NCI-H510A (cell line): ENCODE measurements at places on chromosomes 11 and 22.

DNA sequence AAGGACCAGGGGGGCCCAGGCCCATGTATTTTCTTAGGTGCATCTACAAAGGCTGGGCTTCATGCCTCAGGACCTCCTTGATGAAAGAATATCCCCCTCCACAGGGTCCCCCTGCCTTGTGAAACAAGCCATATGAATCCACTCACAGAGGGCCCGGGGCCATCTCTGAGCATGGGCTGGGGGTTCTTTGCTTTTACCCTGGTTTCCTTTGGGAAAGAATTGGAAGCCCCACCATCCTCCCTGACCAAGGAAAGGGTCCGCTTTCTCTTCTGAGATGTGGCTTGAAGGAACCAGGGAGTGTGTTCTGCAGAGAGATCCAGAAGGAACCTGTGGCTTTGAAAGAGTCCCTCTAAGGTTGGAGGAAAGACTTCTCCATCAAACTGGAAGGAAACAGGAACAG is 9.2 kb upstream of the ANO1 start:
- DNase-seq: no peak

DNA sequence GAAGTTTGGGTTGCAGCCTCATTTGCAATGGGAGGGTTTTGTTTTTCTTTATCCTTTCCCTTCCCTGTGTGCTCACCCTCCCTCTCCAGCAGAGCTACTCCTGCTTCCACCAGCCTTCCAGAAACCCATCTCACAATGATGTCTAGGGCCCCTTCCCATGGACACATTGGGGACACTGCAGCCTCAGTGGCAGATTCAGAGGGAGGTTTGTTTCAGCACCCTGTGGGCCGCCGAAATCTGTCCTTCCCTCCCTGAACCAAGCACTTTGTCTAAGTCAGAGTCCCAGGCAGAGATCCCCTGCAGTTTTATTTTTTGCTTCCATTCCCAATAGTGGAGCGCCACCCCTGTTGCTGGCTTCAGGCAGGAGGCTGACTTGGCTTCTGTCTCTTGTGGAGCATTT is 8.6 kb upstream of the SYNGR1 start:
- no peak for DNase-seq

DNA sequence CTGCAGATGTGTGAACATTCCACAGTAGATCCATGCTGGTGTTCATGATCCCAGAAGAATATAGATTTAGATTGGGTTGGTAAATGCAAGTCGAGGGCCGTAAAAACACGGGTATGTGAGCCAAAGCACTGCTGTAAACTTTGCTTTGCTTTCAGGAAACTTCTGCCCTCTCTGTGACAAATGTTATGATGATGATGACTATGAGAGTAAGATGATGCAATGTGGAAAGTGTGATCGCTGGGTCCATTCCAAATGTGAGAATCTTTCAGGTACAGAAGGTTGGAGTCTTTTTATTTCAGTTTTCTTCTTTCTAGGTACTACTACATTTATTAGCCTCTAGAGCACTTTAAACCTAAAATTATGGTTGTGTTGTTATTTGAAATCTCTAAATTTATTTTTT is 36.2 kb upstream of the TTC36 start:
- DNase-seq: no peak

DNA sequence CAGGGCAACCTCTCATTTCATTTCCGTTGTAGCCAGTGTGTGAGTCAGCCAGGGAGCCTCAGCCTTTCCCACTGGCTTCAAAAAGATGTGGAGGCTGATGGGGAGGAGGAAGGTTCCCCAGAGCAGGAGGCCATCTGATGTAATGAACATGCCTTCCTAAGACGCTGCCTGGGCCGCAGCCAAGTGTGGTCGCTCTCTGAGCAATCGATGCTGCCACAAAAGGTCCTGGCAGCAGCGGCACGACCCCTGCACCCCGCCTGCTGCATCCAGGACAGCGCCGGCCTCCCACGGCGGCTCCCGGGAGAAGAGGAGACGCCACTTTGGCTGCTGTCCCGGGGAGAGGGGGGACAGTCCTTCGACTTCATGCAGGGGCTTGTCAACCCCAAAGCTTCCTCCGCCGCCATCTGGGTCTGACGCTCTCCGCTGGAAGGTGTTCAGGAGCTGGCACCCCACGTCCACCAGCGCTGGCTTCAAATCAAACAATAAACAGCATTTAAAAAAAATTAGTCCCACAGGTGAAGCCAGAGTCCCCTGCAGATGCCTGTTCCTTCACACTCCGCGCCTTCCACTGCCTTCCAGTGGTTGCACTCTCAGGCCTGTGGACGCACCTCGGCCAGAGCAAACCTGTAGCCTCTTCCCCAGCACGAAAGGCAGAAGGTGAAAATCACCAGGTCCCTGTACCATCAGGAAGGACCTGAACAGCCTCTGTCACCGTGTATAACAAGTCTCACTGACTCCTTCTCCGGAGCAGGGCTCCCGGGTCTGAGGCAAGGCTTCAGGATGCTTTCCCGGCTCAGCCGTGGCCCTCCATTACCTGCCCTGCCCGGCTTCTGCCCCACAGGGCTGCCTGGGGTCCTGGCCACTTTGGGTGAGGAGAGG is 930.7 kb downstream of the BRD1 start:
- no peak for DNase-seq

DNA sequence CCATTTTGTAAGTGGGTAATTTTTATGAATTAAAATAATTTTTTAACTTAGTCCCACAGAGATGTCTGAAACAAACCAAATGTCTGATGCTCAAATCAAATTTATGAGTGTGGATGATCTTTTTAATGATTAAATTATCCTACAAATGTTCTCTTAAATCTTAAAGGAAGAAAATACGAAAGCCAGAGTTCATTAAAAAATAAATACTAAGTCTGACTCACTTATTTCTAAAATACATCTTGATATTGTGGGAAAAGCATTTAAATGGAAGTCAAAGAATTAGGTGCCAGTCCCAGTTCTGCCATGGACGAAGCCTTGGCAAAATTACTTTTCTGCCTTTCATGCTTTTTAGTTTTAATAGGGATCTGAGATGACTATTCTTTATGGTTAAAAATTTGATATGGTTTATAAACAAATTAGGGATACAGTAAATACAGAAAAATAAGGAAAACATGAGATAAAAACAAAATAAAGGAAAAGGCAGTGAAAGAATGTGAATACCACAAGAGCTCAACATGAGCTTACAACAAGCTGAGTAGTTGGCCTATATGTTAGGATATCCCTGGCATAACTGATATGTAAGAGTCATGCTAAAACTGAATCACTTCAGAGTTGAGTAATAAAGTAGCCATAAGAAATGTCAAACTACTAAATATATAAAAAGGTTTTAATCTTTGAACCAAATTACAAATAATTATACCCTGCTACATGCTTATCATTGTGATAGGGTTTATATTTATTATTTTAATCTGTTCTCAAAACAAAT is 9.2 kb downstream of the CCDC34 start:
- DNase-seq: no peak

DNA sequence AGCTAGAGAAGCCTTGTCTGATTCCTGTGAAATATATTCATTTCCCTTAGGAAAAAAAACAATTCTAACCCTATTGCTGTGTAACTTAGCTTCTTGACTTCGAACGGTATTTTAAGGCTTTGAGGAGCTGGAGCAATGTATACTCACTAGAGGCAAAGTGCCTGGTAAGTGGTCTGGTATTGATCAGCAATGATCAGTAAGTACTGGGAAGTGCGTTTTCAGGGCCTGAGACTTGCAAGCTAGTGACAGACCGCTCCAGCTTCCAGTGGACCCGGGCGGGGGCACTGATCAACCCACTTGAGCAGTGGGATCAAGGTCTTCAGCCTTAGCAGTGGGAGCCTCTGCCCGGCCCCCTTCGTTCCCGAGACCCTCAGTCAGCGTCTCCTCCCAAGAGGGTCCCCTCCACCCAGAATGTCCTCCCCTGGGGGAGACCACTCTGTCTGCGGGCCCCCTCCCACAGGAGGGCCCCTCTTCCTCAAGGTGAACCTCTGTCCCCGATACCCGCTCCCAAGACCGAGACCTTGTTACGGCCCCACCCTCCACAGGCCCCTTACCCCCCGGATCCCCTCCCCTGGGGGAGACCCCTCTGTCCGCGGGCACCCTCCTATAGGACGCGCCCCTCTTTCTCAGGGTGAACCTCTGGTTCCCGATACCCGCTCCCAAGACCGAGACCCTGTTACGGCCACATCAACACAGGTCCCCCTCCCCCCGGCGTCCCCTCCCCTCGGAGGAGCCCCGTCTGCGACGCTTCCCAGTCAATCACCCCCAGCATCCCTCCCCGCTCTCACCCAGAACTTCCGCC is 452 bp upstream of the ATXN10 start:
- DNase-seq: no peak

- no peak for DNase-seq
Observed at GRCh38 chr11:96622026-96622634, 232.3 kb downstream of the JRKL start.

DNA sequence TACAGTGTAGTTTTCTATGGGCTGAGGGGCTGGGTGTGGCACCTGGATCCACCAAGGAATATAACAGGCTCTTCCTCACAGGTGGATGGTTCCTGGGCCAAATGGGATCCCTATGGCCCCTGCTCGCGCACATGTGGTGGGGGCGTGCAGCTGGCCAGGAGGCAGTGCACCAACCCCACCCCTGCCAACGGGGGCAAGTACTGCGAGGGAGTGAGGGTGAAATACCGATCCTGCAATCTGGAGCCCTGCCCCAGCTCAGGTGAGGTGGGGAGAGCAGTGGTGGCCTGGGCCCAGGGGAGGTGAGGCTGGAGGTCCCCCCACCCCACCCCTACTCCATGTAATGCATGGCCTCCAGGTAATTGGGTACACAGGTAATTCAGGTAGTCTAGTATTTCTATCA is 20.7 kb downstream of the ADAMTS15 start:
- no peak for DNase-seq

GRCh38 chr11:74535371-74536160 is 42.0 kb upstream of the LIPT2 start:
- DNase-seq: no peak

GRCh38 chr11:70506658-70506970 is 108.3 kb downstream of the CTTN start:
- no peak for DNase-seq

DNA sequence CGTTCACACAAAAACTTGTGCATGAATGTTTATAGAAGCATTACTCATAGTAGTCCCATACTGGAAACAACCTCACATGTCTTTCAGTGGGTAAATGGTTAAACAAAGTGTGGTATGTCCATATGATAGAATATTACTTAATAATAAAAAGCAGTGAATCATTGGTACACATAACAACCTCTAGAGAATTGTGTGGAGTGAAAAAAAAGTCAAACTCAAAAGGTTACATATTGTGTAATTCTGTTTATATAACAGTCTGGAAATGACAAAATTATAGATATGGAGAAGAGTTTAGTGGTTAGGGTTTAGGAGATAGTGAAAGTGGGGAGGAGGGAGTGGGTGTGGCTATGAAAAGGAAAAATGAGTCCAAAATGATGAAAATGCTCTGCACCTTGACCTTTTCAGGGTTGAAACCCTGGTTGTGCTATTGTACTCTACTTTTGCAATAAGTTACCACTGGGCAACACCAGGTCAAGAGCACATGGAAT is 243.4 kb upstream of the DDI1 start:
- DNase-seq: no peak

DNA sequence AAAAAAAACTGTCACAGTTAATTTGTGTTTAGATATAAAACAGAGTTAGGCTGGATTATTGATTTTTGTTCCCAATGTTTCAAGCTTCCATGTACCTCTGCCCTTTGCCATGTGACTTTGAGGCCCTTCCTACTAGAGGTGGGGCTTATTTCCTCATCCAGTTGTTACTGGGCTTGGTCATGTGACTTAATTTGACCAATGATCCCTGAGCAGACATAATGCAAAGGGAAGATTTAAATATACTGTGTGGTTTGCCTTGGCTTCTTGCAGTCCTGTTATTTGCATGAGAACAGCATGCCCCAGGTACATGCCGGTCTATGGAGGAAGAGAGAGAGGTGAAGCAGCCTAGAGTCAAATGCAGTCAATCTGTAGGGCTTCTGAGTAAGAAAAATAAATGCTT is 347.0 kb downstream of the MIAT start:
- DNase-seq: no peak

- peak; percentile 51 for DNase-seq
Observed at GRCh38 chr11:102476812-102477211, 24.2 kb upstream of the TMEM123 start.

DNA sequence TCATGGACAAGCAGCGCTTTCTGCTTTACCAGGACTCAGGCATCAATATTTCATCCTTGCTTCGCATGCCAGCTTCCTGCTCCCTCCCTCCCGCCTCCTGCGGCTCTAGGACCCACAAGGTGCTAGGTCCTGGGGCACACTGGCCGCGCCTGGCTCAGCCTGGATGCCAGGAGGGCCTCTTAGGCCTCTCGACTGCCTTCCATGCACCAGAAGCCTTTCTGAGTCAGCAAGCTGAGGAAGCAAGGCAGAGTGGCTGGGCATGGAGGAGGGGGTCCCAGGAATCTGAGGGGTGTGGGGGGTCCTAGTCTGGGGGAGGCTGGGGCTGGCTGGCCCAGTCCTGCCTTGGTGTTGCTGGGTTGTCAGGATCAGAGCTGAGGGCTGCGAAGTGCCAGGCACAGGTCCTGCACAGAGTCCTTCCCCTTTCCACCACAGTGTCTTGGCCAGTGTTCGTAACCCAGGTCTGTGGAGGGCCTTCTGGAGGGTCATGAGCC is 61.0 kb upstream of the THY1 start:
- no peak for DNase-seq

- no peak for DNase-seq
Observed at GRCh38 chr22:39494471-39495120, 7.5 kb upstream of the MIEF1 start.

DNA sequence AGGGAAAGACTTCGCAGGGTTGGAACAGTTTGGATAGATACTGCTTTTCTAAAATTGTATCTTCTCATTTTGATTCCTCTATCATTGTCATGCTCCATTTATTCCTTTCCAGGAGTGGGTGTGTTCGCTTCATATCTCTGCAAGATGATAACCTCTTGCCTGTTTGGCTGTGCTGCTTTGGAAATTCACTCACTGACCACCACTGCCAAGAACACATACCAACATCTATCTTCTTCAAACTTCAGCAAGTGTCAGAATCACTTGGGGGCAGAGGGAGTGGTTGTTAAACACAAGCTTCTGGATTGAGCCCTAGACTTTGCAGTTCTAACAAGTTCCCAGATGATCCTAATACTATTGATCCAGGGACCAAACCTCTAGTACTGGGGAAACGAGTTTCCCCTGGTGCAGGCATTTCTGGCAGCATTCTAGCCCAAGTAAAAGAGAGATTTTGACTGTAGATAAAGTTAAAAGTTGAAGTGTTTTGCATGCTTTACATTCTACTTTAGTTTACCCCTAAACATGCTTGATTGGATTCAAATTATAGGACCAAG is 11.5 kb upstream of the DKK3 start:
- DNase-seq: no peak

GRCh38 chr11:68012044-68012842 is 2.1 kb downstream of the ALDH3B1 start:
- no peak for DNase-seq

GRCh38 chr22:29092243-29092642 is 19.4 kb downstream of the KREMEN1 start:
- DNase-seq: no peak

- DNase-seq: no peak
Observed at GRCh38 chr11:78195917-78196560, 7.3 kb downstream of the USP35 start.

DNA sequence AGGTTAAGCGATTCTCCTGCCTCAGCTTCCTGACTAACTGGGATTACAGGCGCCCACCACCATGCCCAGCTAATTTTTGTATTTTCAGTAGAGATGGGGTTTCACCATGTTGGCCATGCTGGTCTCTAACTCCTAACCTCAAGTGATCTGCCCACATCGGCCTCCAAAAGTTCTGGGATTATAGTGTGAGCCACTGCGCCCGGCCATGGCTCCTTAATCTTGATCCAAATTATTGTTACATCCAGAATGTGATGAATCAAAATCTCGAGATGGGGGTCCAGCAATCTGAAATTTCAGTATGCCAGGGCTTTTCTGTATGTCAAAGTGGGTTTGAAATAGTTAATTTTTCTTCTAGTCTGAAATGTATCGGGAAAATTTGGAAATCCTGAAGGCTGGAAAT is 3.7 kb downstream of the RPL27A start:
- DNase-seq: no peak
